Fibroblast of the aortic adventitia (primary cell): ENCODE measurements at places on chromosomes 16 and 17. TPM values are rescaled to one million over a fixed set of nuclear protein-coding genes. Genes with fewer than 3 reads are reported as not detected.

The ZSCAN10 gene
- not detected in 2 replicates for total RNA-seq

The OR3A2 gene
- total RNA-seq, result not detected in 2 replicates

The PRSS53 gene
- 1.6 and 2.8 TPM in 2 replicates for total RNA-seq

The MYH4 gene
- not detected in 2 replicates for total RNA-seq

The GNG13 gene
- not detected in 2 replicates for total RNA-seq

The KRT20 gene
- not detected in 2 replicates for total RNA-seq

The TBC1D3C gene
- not detected in 2 replicates for total RNA-seq

The XYLT1 gene
- total RNA-seq, result 9.2 and 32.7 TPM in 2 replicates
